Placental epithelial cell (primary cell): ENCODE measurements at places on chromosomes 13 and 19. TPM values are rescaled to one million over a fixed set of nuclear protein-coding genes. Genes with fewer than 3 reads are reported as not detected.

The ZNF813 gene
- 4.7 and 5.4 TPM in 2 replicates for total RNA-seq

The CLEC17A gene
- not detected in 2 replicates for total RNA-seq

The MISP gene
- 11.0 and 58.5 TPM in 2 replicates for total RNA-seq

The IGFL3 gene
- total RNA-seq = not detected in 2 replicates

The TGFBR3L gene
- total RNA-seq = 0.98 and 1.2 TPM in 2 replicates

The GNG14 gene
- not detected in 2 replicates for total RNA-seq

The SPTBN4 gene
- under 0.01 and 1.5 TPM in 2 replicates for total RNA-seq

The TLE6 gene
- not detected in 2 replicates for total RNA-seq

The TEKTIP1 gene
- 0.22 and 0.39 TPM in 2 replicates for total RNA-seq

The PCDH8 gene
- 0.39 TPM in 1 of 2 replicates, not detected in the other for total RNA-seq

The CBARP gene
- total RNA-seq = 1.6 and 3.5 TPM in 2 replicates

The KLK7 gene
- total RNA-seq = not detected in 2 replicates

The CGB2 gene
- total RNA-seq = not detected in 2 replicates

The APOC1 gene
- total RNA-seq = 0.79 TPM in 1 of 2 replicates, not detected in the other

The PSPN gene
- total RNA-seq = 1.2 and 1.4 TPM in 2 replicates

The ZBTB32 gene
- not detected in 2 replicates for total RNA-seq

The SIAH3 gene
- not detected in 2 replicates for total RNA-seq

The CCL25 gene
- not detected in 2 replicates for total RNA-seq

The GFY gene
- not detected in 2 replicates for total RNA-seq

The SYCN gene
- total RNA-seq = not detected in 2 replicates

The ZNF177 gene
- total RNA-seq = 0.87 and 1.2 TPM in 2 replicates

The GPR12 gene
- total RNA-seq = not detected in 2 replicates

The ZNF470 gene
- total RNA-seq = 3.4 and 4.3 TPM in 2 replicates

The KLK11 gene
- not detected in 2 replicates for total RNA-seq

The MADCAM1 gene
- 0.11 and 0.79 TPM in 2 replicates for total RNA-seq

The LMTK3 gene
- total RNA-seq = 2.1 and 2.7 TPM in 2 replicates

The PBX4 gene
- 2.0 and 5.5 TPM in 2 replicates for total RNA-seq

The FCER2 gene
- not detected in 2 replicates for total RNA-seq

The SETDB2 gene
- 7.5 and 7.9 TPM in 2 replicates for total RNA-seq

The STARD13 gene
- total RNA-seq = 48.3 and 54.7 TPM in 2 replicates

The ATP1A3 gene
- 0.11 TPM in 1 of 2 replicates, not detected in the other for total RNA-seq

The CLDND2 gene
- total RNA-seq = not detected in 2 replicates

The TRPC4 gene
- under 0.01 TPM in 1 of 2 replicates, not detected in the other for total RNA-seq

The ALOX5AP gene
- 0.76 and 2.0 TPM in 2 replicates for total RNA-seq

The ZNF442 gene
- total RNA-seq = 2.8 and 5.1 TPM in 2 replicates

The KCNJ14 gene
- total RNA-seq = 0.33 and 0.79 TPM in 2 replicates

The MEIOSIN gene
- total RNA-seq = not detected in 2 replicates

The NLRP4 gene
- total RNA-seq = not detected in 2 replicates

The SNRPA gene
- total RNA-seq = 36.1 and 61.5 TPM in 2 replicates

The DPP9 gene
- total RNA-seq = 36.5 and 52.5 TPM in 2 replicates

The UBA52 gene
- total RNA-seq = 980 and 1,286 TPM in 2 replicates

The KLF1 gene
- total RNA-seq = not detected in 2 replicates

The CDC42EP5 gene
- total RNA-seq = 42.7 and 84.4 TPM in 2 replicates

The NDUFA7 gene
- total RNA-seq = 17.3 and 23.5 TPM in 2 replicates

The THSD1 gene
- 0.87 and 1.2 TPM in 2 replicates for total RNA-seq
